HFF-Myc (cell line): ENCODE measurements at places on chromosomes 1 and 21.

DNA sequence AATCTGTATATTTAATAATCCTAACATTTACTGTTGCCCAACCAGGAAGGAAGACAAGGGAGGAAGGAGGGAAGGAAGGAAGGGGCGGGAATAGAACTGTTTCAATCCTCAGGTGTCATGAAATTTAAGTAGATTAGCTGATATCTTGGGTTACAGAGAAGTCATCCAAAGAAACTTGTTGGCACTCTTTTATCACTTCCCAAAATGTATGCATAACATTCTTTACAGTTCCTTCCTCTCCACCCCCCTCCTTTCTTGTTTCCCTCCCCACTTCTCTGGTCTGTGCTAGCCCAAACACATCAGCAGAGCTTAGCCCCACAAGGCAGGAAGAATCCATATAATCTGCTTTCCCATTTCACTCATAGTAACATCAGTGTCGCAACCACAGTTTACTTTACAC lies 110.9 kb downstream of the ESRRG start:
- no peak for DNase-seq

GRCh38 chr1:156838972-156839371 lies 19.9 kb downstream of the INSRR start:
- no peak for DNase-seq

DNA sequence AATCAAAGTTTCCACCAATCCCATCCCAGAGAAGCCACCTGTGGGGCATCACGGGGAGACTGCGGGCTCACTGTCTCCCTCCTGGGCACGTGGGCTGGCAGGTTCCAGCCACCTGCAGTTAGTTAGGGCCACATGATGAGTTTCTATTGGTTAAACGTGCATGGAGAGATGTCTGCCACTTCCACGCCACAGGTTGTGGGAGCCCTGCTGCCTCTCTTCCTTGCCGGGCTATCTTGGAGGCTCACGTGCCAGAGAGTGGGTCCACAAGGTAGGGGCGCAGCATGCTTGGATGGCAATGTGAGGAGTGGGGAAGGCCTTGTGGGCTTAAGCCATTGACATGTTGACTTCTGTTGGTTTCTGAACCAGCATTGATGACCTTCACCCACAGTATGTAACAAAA lies 3.5 kb downstream of the KRTAP10-7 start:
- no peak for DNase-seq

DNA sequence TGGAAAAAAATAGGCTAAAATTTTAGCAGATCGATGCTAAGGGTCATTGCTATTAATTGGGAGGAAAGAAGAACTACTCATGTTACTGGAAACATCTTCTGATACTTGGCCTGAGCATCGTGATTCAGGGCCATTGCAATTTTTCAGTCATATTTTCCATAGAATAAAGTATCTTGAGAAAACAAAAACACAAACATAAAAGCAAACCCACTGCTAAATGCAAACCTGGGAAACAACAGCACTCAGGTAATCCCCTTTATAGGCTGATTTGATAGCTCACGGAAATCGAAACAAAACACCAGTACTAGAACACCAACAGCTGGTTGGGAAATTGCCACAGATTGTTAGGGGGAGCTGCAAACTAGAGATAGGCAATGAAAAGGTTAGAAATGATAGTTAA lies 172.9 kb upstream of the ESRRG start:
- no peak for DNase-seq

DNA sequence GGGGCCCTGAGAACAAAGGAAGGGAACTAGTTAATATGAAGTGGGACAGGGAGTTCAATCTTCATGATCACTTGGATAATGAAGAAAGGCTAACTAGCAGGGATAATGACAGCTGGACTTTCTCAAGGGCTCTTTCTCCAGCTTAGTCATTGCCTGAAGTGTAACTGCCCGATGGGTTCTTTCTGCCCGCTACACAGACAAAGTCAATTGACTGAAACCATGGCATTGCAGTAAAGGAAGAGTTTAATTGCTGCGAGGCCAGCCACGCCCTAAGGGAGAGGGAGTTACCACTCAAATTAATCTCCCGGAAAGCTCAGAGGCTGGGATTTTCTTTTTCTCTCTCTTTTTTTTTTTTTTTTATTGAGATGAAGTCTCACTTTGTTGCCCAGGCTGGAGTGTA lies 16.6 kb upstream of the SLC2A5 start:
- DNase-seq: no peak

GRCh38 chr1:180524915-180525714 lies 22.7 kb upstream of the ACBD6 start:
- DNase-seq: no peak

GRCh38 chr1:160208557-160209320 lies 3.6 kb downstream of the PEA15 start:
- DNase-seq: no peak

GRCh38 chr1:43779805-43780403 lies 72.6 kb downstream of the ST3GAL3 start:
- no peak for DNase-seq

GRCh38 chr1:211729238-211729637 lies 53.8 kb upstream of the NEK2 start:
- no peak for DNase-seq

GRCh38 chr1:184380468-184380867 lies 6.4 kb upstream of the C1orf21 start:
- DNase-seq: no peak

GRCh38 chr1:116064616-116065015 lies 46.6 kb upstream of the MAB21L3 start:
- DNase-seq: no peak

- DNase-seq: no peak
Observed at GRCh38 chr21:14096172-14096571, 114.6 kb downstream of the LIPI start.

DNA sequence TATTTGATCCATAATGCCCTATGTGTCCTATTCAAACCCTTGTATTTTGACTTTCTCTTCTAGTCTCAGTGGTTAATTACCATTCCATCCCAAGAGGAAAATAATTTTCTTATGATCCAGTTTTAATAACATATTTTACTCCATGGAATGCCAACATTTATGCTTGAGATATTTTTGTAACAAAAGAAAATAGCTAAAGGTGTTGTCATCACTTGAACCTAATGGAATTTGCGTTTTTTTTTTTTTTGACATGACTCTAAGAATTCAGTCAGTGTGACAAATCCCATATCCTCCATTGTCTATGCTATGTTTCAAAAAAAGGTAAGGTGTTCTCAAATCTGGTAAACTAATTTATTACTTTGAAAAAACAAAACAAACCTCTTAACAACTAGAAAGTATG lies 324.1 kb upstream of the ADAMTS5 start:
- no peak for DNase-seq
